Effector memory CD4-positive, alpha-beta T cell (primary cell): ENCODE measurements at places on chromosomes 1 and 21.

DNA sequence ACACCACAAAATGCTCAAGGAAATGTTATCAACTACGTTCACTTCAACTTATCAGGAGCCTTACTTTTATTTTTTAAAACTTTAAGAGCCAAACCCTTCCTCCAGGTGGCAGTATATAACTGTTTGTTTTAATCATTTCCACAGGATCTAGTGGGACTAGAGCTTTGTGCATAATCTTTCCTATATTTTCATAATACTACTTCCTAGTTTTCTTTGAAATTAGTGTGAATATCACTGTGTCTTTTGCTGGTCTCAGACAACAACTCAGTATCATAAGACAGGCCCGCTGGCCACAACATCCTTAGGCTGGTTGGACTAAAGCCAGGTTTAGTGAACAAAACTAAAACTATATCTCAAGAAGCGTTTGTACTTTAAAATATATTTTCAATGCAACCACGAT, 145.5 kb downstream of the TIAM1 start:
- no peaks in the 10 kb centered on the region for H3K27me3 ChIP-seq
- no peaks in the 10 kb centered on the region for H3K36me3 ChIP-seq
- DNase-seq = no peak
- H3K27ac ChIP-seq = no peak overlapping the region

- H3K4me1 ChIP-seq = no peaks in the 10 kb centered on the region
- no peak overlapping the region for H3K27ac ChIP-seq
- peaks cover 66% of the 10 kb centered on the region for H3K36me3 ChIP-seq
- no peak overlapping the region for H3K4me3 ChIP-seq
Measured at GRCh38 chr21:33290441-33290840, 24.3 kb downstream of the IL10RB start.

DNA sequence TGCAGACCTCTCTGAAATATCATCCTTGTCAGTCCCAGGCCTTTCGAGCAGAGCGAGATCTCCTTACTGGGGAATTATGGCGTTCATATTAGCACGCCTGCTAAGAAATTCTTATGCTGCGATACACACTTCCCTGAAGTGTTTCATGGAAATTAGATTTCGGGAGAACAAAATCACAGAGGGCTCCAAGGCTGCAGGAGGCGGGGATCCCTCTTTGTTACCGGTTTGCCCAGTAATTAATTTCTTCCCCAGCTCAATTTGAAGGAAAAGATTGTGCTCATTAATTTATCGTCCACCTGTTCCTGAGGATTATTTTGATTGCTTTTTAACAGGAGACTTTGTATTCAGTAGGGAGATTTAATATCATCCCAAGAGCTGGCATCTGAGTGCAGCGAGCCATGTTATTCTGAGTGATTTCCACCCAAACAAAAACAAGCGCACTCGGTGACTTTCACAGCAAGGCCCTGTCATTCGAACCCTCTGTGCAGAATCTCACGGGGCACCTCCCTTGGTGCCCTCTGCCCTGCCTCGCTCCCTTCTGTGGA, 202.3 kb upstream of the GALNT2 start:
- H3K27ac ChIP-seq = no peak overlapping the region
- H3K4me1 ChIP-seq = no peaks in the 10 kb centered on the region
- no peaks in the 10 kb centered on the region for H3K36me3 ChIP-seq
- DNase-seq = no peak
- no peak overlapping the region for H3K4me3 ChIP-seq

- no peak overlapping the region for H3K27ac ChIP-seq
- no peaks in the 10 kb centered on the region for H3K4me1 ChIP-seq
- H3K4me3 ChIP-seq = no peak overlapping the region
- peaks cover 26% of the 10 kb centered on the region for H3K36me3 ChIP-seq
- DNase-seq = no peak
Measured at GRCh38 chr1:6652986-6653385, 28.3 kb downstream of the THAP3 start.

GRCh38 chr1:184514447-184514846, 127.6 kb downstream of the C1orf21 start:
- no peak for DNase-seq
- H3K27me3 ChIP-seq = no peaks in the 10 kb centered on the region
- no peak overlapping the region for H3K4me3 ChIP-seq
- no peaks in the 10 kb centered on the region for H3K4me1 ChIP-seq

GRCh38 chr1:178565586-178565985, 52.7 kb downstream of the TEX35 start:
- H3K27me3 ChIP-seq = no peaks in the 10 kb centered on the region
- DNase-seq = no peak
- H3K4me3 ChIP-seq = no peak overlapping the region
- H3K36me3 ChIP-seq = no peaks in the 10 kb centered on the region
- H3K4me1 ChIP-seq = no peaks in the 10 kb centered on the region
